Fibroblast of skin of abdomen (primary cell): ENCODE measurements at places on chromosomes 3 and 15.
A peak's percentile ranks its signal among the peaks of the same experiment; 100 is the strongest.

- peak; percentile 50 for DNase-seq
These were observed 110.7 kb downstream of the TJP1 start for GRCh38 chr15:29711531-29711930.

- no peak for DNase-seq
These were observed 349.4 kb downstream of the CNTN6 start for GRCh38 chr3:1442271-1442670.

GRCh38 chr3:173006006-173006405, 135.0 kb downstream of the SPATA16 start:
- DNase-seq = no peak

GRCh38 chr15:51007131-51007666, 87.5 kb downstream of the TNFAIP8L3 start:
- DNase-seq = no peak

GRCh38 chr15:97096303-97096835, 765.9 kb downstream of the NR2F2 start:
- no peak for DNase-seq

DNA sequence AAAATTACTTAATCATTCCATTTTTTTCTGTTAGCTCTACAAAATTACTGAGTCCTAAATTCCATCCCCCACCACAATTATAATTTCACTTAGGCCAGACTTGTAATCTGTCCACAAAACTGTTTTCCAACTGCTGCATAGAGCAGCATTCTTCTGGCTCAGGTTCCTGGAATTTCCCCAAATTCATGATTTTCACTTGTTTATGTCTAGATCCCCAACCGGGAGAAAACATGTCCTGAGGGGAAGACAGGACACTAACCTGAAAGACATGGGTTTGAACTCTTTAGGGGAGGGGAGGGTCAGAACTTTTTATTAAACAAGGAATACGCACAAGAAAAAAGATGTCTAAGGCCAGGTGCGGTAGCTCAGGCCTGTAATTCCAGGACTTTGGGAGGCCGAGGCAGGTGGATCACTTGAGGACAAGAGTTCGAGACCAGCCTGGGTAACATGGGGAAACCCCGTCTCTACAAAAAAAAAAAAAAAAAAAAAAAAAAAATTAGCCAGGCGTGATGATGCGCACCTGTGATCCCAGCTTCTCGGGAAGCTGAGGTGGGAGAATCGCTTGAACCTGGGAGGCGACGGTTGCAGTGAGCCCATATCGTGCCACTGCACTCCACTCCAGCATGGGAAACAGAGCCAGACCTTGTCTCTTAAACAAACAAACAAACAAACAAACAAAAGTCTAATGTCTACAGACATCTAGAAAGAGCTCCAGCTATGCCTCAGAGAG, 1.5 kb downstream of the ETFA start:
- DNase-seq = no peak

DNA sequence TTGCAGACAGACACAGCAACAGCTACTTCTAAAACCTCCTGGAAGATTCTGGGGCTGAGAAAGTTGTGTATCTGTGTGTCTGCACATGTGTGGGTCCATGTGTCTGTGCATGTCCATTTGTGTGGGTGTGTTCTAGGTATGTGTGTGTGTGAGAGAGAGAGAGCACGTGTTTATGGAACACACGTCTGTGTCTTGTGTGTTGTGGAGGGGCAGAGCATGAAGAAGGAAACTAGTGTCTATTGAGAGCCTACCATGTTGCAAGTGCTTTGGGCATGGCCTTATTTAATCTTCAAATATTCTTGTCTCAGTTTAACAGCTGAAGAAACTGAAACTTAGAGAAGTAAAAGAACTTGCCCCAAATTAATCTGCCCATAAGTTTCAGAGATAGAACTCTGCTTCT, 327.5 kb downstream of the UACA start:
- no peak for DNase-seq

GRCh38 chr3:5275529-5275928, 88.0 kb downstream of the EDEM1 start:
- peak; percentile 93 for DNase-seq

DNA sequence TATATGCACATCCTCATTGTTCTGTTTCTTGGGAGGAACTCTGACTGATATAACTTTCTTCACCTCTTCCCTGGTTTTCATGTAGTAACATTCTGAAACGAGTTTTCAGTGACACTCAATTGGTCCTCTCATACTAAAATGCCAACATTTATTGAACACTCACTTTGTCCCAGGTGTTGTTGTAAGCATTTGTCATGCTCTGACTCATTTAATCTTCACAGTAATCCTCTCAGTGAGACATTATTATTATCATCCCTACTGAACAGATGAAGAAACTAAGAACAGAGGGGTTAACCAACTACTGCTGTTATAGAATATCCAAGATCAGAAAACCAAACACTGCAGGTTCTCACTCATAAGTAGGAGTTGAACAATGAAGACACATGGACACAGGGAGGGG, 94.1 kb upstream of the MRPL3 start:
- DNase-seq = no peak

GRCh38 chr3:186605561-186606545, 7.0 kb upstream of the AHSG start:
- DNase-seq = no peak

DNA sequence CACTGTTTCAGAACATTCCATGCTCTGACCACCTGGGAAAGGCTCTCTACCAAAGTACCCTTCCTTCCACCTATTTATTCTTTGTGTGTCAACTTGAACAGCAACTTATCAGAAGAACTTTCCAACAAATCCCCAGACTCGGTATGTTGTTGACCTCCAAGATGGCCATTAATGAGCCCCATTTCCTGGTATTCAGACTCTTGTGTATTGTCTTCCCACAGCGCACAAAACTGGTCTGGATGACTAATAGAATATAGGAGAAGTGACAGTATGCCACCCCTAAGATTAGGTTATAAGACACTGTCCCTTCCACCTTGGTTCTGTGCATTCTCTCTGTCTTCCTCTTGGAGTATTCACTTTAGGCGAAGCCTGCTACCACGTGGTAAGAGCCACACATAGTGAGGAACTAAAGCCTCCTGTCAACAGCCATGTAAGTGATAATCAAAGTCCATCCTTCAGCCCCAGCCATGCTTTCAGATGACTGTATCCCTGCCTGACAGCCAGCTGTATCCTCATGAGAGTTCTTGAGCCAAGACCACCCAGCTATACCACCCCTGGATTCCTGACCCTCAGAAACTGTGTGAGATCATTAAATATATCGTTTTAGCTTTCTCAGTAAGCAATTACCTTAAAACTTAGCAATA, 481.7 kb downstream of the MAGI1 start:
- no peak for DNase-seq

DNA sequence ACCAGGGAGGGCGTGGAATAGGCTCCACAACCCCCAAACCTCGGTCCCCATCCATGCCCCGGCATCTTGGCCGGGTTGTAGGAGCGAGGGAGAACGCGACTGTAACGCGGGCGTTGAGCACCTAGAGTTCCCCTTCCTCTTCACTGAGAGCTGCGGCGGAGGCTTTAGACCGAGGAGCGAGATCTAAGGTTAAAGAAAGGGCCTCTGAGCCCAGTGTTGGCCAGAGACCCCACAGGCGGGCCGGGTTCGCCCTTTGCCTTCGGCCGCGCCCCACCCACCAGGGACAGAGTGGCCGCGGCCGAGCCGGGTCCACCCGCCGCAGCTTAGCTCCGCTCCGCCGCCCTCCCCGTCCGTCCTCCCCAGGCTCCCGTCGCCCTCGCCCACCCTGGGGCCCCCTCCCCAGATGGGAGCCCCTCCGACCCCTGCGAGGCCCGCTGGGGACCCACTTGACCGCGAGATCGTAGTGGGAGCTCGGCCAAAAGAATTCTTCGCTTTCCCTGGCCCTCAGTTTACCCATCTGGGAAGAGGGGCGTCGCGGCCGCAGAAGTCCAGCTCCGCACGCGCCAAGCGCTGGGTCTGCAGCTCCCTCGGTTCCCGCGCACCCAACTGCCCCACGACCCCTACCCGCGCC, 425 bp downstream of the ANPEP start:
- peak; percentile 26 for DNase-seq

GRCh38 chr3:184005941-184006507, 11.7 kb downstream of the ABCC5 start:
- peak; percentile 40 for DNase-seq

DNA sequence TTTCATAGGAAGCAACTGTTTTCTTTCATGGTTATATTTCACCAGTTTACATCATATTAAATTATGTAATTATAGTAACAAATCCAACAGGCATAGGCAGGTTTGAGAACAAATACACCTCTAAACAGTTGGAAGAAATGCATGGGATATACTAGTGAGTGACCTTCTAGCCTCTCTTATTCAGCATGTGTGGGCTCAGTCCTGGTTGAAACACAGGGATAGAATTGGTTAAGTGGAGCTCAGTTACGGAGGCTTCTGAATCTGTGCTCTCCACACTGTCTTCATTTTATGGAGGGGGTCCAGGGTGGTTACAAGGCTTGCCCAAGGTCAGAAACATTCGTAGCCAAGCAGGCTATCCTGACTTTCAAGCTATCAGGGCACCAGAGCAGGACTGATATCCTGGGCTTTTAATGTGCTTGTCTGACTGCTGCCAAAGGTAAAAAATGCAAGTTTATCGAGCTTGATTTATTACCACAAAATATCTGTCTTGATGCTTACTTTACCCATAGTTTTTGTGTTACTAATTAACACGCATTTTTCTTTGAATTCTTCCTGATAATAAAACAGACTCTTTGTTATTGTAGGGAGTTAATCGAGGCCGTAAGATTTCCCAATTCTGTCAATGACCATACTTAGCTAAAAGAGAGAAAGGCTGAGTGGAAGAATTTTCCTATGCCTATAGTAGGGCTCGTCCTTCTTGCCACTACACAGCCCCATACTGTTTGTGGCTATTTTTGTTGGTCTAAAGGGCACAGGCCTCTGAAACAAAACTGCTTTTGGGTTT, 89.6 kb downstream of the FILIP1L start:
- peak; percentile 57 for DNase-seq

GRCh38 chr3:5140230-5140621, 18.1 kb downstream of the ARL8B start:
- DNase-seq = no peak

DNA sequence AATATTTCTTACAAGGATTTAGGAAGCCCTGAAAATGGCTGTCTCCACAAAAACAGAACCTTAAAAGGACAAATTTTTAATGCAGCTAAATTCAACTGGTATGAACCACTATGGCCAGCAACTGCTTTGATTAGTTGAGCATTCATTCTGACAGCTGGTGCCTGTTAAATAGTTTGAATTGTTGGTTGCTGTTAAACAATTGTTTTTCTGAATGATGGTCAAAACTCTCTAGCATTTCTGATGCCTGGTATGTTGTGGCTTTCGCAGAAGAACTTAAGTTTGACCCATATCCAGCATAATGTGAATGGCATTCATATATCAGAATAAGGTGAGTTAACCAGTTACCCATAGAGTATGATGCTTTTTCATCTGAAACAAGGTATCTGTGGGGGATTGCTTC, 138.4 kb downstream of the MEIS2 start:
- DNase-seq = peak; percentile 77

DNA sequence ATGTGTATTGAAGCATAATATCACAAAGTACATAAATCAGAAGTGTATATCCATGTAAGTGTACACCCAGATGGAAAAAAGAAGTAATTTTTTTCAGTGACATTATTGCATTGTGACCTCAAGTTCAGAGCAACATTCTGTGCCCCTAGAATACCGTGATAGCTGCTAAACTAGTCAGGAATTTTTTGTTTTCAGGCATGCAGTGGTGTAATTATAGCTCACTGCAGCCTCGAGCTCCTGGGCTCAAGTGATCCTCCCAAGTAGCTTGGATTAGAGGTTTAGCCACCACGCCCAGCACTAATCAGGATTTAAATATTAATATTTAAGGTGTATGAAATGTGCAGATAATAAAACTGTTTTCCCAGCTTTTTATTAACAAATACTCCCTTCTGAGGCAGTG, 25.5 kb downstream of the SEC62 start:
- DNase-seq = no peak

- DNase-seq = no peak
These were observed 69.3 kb upstream of the RPL35A start for GRCh38 chr3:197880491-197881269.

DNA sequence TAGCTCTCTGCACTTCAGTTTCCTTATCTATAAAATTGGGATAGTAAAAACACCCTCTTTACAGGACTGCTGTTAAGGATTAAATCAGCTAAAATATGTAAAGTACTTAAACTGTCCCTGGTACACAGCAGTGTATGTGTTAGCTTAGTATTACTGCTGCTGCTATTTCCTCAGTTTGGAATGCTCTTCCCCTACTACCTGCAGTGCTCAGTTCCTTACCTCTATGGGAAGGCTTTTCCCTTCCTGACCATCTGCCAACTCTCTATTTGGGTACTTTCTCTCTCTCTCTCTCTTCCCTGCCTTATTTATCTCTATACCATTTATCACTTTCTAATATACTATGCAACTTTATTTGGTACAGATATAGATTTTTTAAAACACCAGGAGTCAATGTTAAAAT, 26.5 kb downstream of the KPNA4 start:
- DNase-seq = no peak

- DNase-seq = no peak
These were observed 271.2 kb upstream of the CTDSPL start for GRCh38 chr3:37590328-37591079.

DNA sequence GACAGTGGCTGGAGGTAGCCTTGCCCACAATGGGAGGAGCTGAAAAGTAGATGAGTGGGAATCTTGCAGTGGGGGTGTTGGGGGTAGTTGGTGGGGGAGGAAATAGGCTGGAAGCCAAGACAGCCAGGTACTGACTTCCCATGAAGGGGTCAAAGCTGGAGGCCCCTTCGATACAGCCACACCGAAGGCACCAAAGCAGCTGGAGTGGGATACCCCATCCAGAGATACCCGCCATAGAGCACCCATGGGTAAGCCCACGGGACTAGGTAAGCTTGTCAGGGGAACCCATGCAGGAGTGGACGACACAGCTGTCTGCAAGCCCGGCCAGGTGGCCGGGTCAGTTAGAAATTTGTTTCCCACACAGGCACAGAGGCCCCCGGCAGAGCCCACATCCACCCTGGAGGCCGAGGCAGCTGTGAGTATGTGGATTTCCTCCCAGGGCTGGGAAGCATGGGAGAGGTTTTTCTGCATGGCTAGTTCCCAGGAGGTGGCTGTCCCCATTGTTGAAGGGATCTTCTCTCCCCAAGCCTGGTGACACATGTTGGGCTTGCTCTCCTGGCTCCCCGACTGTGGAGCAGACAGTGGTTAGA, 28.6 kb downstream of the PRR23E start:
- DNase-seq = no peak
